ENCODE measurements at places on chromosomes 3 and 15.

- DNase-seq, result no peak
Observed at GRCh38 chr15:29904757-29905417, 82.6 kb upstream of the TJP1 start.

GRCh38 chr15:64905941-64906340 lies 5.8 kb upstream of the ANKDD1A start:
- DNase-seq, result no peak

GRCh38 chr15:92811148-92811913 lies 88.8 kb upstream of the CHD2 start:
- DNase-seq, result no peak

DNA sequence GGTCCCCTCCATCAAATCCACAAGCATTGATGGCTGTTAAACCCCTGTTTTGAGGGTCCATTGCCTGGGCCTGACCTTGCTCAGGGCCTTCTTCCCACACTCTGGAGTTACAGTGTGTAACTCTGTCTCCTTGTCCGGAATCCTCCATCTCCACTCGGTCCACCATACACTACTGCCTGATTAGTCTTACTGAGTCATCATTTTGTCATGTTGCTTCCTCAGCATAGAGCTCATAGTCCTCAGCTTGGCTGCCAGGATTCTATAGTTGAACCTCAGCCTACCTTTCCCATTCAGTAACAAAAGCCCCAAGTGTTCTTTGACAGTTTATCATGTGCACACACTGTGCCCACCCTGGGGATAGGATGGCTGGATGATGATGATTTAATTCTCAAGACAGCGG lies 113.0 kb downstream of the PDE8A start:
- DNase-seq, result no peak

DNA sequence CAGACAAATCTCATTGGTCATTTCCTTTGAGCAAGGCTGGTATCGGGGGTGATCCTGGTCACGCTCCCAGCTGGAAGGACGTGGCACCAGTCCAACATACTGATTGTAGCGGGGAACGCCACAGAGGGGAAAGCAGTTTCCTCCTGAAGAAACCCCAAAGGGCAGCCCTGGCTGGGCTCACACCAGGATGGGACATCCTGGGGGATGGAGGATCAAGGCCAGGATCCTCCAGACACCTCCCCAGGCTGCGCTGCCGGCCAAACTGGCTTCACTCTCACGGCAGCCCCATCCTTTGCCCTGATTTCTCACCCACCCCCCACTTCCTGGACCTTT lies 36.6 kb downstream of the MUC20 start:
- no peak for DNase-seq

DNA sequence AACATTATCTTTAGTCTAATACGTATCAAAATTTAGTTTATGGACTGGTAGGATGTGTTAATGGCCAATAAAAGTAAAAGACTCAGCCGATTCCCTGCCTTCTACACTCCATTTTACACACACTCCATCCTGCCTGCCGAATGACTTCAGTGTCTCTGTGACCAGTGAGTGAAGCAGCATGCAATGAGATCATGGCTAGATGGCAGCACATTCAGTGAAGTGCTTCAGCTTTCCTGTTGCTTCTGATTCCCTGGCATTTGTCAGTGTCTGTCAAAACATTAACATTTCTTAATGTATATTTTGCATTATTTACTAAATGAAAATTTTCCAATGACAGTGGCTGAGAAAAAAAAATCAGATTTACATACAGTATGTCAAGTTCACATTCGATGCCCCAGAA lies 412.0 kb downstream of the FHIT start:
- DNase-seq, result no peak

GRCh38 chr3:126834596-126835471 lies 130.8 kb downstream of the CHCHD6 start:
- DNase-seq, result no peak

- DNase-seq, result no peak
Observed at GRCh38 chr3:24506966-24507775, 12.5 kb upstream of the THRB start.

DNA sequence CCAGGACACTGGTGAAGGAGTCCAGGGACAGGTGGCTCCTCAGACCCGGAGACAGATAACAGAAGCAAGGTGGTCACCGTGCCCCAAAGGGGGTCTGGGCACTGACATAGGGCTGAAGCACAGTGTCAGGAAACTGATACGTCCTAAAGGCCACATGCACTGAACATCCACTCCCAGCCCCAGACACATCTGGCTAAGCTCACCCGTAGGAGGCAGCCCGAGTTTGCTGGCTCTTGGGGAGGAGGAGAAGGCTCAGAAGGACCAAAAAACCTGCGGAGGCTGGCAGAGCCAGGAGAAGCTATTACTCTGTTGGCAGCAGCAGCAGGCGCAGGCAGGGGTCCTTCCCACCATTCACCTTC lies 1.2 kb downstream of the CACNA2D2 start:
- no peak for DNase-seq
